ENCODE measurements at places on chromosomes 6 and 20.

DNA sequence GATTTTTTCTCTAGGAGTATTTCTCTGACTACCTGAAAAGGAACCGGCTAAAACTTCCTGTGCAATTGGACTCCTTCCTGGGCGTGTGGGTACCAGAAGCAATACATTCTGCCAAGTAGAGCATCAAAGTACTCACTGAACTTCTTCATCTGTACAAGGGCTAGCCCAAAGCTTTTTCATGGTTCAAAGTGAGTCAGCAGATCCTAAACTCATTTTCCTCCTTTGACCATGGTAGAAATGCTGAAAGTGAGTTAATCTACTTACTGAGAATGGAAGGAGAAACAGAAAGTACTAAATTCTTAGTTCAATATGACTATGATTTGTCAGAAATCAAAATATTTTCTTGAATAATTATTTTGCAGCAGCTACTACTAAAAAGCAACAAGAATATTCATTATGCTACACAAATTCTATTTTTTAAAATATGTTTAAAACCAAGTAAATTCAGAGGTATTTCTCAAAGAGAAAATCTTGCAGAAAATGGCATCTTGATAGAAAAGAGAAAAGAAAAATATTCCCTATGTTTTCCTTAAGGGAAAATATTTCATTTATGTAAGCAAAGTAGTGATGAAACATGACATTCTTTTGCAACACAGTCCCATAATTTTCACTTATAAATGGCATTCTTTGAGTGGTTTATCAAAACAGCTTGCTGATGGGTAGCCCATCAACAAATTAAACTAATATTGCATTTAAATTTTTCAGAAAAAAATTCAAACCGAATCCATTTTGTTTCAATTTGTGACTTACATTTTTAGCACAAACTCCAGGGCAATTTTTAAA is 3.7 kb upstream of the BEND6 start:
- no peak for DNase-seq

GRCh38 chr20:24984961-24985640 is 7.5 kb downstream of the APMAP start:
- DNase-seq: no peak

- no peak for DNase-seq
Measured at GRCh38 chr6:98272060-98272459, 562.3 kb upstream of the POU3F2 start.

GRCh38 chr20:34193051-34193450 is 48.2 kb upstream of the ASIP start:
- no peak for DNase-seq

DNA sequence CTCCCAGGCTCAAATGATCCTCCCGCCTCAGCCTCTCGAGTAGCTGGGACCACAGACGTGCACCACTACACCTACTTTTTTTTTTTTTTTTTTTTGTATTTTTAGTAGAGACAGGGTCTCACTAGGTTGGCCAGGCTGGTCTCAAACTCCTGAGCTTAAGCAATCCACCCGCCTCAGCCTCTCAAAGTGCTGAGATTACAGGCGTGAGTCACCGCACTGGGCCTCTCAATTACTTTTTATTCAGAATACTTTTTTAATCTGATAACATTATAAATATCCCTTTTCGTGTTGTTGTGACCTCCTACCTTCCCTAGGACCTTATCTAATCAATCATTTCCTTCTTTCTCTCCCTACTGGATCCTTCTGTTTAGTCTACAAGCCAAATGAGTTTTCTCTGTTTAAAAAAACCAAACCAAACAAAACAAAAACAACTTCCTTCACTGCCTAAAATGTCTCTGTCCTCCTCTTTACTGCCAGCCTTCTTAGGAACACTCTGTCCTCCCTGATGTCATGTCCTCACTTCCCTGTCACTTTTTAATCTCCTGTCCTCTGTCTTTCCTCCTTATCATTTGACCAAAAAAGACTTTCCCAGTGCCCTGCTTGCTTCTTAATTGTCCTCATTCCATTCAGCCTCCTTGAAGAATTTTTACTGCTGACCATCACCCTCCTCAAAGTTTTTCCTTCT is 85.0 kb downstream of the CAP2 start:
- DNase-seq: no peak

- DNase-seq: no peak
Measured at GRCh38 chr20:12528591-12529041, 480.2 kb upstream of the SPTLC3 start.

DNA sequence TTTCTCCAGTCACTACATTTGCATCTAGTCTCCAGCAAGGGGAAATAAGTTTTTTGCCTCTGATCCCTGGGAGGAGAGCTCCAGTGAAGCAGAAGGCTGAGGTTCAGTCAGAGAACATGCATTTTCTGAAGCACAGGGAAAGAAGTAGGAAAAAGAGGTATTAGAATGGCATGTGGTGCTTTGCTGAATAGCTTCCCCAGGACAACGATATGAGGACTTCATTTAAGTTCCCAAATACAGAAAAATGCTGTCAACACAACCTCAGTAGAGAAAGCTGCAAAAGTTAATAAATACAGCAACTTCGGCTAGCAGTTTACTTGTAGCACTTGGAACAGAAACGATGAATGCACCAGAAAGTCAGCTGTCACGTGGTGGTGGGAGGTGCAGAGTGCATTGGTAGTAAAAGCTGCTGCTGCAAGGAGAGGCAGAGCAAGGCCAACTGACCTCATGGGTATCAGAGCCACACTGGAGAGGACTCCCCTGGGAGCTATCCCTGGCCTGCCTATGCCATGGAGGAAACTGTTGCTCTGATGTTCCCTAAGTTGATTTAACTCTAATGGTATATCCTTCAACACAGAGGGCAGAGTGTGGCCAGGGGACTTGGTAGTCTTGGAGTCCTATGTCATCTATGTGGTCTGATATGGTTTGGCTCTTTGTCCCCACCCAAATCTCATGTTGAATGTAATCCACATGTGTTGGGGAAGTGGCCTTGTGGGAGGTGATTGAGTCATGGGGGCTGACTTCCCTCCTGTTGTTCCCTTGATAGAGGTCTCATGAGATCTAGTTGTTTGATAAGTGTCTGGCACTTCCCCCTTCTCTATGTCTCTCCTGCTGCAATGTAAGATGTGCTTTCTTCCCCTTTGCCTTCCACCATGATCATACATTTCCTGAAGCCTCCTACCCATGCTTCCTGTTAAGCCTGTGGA is 85.9 kb downstream of the ADTRP start:
- no peak for DNase-seq

DNA sequence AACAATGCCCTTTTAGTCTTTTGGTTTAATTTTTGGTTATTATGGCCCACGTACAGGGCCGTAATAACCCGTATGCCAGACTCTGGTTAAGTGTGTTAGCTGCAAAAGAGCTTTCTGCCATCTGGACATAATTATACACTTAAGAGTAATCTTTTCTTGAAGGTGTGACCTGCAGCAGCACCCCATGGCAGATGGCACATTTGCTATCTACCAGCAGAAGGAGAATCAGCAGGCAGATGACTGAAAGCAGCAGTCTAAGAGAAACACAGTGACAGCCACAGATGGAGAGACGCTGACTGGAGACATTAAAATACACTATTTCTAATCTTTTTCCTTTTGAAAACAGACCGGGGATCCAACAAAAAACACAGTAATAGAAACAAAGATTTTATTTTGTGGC is 18.7 kb downstream of the ASF1A start:
- no peak for DNase-seq

- DNase-seq: peak; percentile 89
Measured at GRCh38 chr6:6547110-6547879, 41.2 kb upstream of the LY86 start.

All from choroid plexus epithelial cell (primary cell).